ENCODE measurements at places on chromosomes 3 and 15.

- DNase-seq, result no peak
Observed at GRCh38 chr15:63597821-63598220, 634 bp downstream of the FBXL22 start.

DNA sequence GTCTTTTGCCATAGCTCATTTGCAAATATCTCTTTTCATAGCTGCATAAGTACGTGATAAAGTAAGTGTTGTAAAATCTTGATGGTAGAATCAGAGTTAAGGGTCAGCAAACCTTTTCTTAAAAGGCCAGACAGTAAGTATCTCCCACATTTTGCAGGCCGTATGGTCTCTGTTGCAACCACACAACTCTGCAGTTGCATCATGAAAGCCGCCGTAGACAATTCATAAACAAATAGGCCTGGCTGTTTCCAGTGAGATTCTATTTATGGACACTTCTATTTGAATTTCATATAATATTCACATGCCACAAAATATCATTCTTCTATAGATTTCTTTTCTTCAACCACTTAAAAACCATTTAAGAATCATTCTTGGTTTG, 248.5 kb downstream of the TLE3 start:
- DNase-seq, result no peak

DNA sequence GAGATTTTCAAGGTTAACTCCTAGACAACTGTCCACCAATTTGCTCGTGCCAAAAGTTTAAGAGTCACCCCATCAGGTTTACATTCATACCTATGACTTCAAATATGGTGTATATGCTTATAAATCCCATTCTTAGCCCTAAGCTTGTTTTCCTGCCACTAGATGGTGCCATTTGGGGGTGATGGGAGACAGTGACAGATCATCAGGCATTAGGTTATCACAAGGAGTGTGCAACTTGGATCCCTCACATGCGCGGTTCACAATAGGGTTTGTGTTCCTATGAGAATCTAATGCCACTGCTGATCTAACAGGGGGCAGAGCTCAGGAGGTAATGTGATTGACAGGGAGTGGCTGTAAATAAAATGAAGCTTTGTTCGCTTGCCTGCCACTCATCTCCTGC, 182.7 kb downstream of the CNTN6 start:
- DNase-seq, result no peak

DNA sequence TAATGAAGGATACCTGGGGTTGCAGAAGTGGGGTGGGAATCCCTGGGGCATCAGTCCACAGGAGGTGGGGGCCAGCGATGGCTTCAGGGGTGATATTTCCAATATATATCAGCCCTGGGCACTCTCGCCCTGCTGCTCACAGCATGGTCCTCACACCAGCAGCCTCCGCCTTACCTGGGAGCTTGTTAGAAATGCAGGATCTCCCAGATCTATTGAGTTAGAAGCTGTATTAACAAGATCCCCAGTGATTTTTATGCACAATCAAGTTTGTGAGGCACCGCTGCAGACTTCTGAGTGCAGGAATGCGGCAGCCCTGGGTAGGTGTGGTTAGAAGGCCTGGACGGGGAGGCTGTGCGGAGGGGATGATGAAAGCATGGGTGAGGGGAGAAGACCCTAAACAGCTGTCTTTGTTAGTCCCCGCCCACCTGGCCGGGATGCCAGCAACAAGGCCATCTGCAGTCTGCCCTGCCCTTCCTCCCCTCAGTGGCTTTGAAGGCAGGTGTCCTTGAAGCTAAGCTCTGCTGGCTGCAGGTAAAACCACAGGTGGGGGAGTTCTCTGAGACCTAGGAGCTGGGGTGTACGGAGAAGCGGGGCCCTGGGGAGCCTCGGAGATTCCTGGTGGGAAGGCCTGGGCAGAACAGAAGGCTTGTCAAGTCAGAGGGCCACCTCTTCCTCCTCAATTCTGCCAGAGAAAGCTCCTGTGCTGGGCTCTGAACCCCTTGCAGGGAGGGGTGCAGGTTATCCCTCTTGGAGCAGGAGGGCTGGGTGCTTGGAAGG, 11.4 kb downstream of the FAM107A start:
- no peak for DNase-seq

DNA sequence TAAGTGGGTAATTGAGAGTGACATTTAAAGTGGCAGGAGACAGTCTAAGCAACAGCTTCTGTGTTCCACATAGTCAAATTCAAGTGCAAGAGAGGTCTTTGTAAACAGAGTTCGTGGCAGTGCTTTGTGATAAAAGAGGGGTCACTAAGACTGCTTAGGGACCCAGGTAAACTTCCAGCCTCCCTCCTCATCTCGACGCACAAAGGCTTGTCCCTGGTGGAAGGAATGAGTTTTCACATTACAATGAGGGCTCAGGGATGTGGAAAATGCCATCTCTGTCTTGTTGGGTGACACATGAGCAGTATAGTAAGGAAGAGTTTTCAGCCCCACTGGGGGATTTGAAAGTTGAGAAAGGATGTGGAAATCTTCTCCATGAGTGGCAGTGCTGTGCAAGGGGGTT, 7.3 kb downstream of the GMNC start:
- DNase-seq, result no peak

- no peak for DNase-seq
Observed at GRCh38 chr3:100577382-100578008, 31.9 kb upstream of the ADGRG7 start.

GRCh38 chr3:182682263-182683241, 110.8 kb upstream of the ATP11B start:
- DNase-seq, result peak; percentile 21

DNA sequence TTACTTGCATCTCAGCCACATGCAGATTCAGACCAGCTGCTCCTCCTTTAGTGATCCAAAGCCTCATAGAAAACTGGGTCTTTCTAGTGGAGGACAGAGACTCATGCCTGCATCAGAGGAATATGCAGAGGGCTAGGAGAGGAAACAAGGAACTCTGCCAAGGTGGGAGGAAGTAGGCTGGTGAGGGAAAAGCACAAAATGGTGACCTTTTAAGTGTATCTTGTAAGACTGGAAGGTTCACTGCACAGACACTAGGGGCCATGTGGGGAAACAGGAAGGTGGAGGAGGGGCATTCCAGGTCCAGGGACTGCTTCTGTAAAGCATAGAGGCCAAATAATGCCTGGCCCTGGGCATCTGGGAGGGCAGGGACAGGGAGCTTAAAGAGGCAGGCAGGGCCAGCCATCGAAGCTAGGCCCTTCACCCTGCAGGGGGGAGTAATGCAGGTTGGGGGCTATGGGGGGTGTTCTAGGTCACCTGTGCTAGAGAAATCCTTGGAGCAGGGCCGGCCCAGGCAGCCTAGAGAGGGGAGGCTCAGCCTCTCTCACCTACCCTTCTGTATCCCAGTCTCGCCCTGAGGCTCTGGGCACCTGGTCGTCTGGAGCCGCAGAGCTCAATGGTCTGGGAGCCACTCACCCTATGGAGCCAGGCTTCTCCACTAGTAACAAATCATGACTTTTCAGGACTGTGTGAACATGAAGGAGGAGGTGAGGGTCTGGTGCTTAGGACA, 117.7 kb downstream of the DNAJB8 start:
- DNase-seq, result no peak

- DNase-seq, result no peak
Observed at GRCh38 chr15:52421029-52421428, 107.7 kb downstream of the MYO5A start.

DNA sequence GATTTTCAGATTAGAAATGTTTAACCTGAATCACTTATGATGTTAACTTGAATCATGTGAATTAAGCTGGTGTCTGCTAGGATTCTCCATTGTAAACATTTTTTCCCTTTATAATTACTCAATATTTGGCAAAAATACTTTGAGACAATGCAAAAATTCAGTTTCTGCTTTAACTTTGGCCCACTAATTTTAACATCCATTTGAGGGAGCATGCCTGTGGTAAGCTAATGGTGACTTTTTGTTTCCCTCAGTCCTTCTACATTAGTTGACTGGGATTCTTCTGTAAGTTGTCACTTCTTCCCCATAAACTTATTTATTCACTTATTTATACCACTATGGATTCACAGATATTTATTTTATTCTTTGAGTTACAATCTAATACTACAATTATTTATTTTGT, 59.3 kb downstream of the PIK3R4 start:
- DNase-seq, result no peak

DNA sequence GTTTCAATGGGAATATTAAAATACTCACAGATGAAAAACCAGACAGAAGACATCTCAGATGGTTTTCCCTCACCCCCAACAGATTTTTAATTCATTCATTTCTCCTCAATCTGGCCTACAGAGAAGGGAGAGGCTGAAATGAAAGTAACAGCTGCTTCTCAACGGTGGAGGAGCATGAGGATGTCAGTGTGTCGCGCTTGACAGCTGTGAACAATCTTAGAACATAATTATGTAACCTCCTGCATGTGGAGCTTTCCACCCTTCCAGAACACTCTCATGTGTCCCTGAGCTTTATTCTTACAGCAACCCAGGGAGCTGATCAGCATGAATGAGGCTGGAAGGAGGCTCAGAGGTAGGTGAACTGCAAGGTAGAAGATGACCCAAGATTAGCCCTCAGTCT, 52.7 kb downstream of the MB21D2 start:
- DNase-seq, result no peak

- DNase-seq, result no peak
Observed at GRCh38 chr3:114929971-114930732, 216.9 kb downstream of the ZBTB20 start.

DNA sequence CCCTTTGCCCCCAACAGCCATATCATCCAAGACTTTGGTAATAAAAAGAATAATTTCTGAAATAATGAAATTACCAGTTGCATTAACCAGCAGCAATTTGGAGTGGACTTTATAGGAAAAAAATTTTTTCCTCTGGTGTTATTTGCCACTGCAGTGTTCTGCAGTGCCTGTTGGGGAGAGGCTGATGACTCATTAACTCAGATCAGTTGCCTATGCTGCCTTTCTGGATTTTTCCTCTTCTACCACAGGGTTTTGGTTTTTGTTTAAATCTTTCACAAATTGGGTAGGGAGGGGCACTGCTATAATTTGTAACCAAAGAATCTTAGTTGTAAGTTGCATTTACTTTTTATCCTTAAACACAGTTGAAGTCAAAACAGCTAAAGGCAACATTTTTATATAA, 22.7 kb downstream of the ATP6V1A start:
- no peak for DNase-seq
